ENCODE measurements at places on chromosomes 1 and 21.

DNA sequence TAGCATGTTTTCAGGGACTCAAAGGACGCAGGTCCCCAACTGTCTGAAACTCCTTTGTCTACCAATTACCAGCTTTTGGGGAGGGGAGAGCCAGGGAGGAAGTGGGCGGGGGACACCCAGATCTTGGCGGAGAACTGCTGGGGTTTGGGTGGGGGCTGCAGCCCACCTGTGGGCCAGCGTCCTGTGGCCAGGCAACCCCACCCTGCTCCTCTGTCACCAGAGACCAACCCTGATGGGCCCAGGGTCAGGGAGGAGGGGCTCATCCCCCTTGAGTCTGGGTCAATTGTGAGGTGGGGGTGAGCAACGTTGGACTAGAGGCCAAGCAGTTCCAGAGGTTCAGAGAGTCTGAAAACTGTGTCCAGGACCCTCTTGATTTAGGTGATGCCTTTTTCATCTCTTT lies 96.1 kb upstream of the TARDBP start:
- DNase-seq: no peak

DNA sequence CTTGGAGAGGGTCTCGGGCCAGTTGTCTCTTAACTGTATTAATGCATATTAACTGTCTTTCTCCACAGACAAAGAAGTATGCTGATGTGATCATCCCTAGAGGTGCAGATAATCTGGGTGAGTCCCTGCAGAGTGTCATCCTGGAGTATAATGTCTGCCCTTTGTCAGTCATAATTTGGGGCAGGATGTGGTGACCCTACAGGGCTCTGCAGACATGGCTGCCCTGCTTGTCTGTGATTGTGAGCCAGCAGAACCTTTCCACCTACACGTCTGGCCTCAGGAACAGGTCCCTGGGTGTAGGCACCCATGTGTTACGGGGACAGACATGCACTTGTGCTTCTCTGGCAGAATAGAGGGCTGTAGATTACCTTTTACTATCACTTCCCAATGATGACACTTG lies 78.4 kb downstream of the UCK2 start:
- DNase-seq: no peak

DNA sequence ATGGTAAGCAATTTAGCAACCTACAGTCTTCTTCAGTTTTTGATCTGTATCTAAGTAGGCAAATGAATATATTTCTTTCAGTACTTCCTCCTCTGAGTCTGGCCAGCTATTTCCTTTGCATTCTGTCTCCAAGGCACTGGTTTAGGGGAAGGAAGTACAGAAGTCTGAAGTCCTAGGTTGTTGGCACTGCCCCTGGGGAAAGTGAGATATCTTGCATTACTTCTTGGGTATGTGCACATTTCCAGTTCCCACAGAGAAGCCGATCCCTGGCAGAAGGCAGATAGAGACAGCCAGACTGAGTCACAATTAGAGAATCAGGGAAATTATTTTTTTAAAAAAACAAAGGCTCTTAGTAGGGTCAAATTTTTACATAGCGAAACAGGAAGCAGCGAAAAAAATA lies 98.8 kb downstream of the RASAL2 start:
- peak; percentile 78 for DNase-seq

- no peak for DNase-seq
Measured at GRCh38 chr1:100051893-100052292, 80.8 kb downstream of the SASS6 start.

DNA sequence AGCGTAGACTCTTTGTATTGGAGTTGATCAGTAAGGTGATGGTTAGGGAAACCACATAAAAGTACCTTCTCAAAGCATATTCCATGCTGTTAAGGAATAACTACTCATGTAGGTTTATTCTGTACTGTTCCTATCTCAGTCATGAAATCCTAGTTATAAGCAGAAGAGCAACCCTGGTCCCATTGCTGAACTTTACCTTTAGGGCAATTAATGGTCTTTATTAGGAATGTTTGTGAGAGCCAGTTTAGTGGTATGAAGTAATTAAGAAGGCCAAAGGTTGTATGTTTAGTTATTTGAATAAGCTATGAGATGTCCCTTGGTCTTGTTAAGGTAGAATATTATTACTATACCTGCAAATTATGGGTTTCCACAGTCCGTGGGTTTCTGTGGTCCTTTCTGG lies 44.0 kb downstream of the ACP6 start:
- no peak for DNase-seq

- peak; percentile 52 for DNase-seq
Measured at GRCh38 chr1:93878501-93878888, 511 bp downstream of the DNTTIP2 start.

GRCh38 chr1:152860129-152860528 lies 333 bp downstream of the LCE7A start:
- no peak for DNase-seq

DNA sequence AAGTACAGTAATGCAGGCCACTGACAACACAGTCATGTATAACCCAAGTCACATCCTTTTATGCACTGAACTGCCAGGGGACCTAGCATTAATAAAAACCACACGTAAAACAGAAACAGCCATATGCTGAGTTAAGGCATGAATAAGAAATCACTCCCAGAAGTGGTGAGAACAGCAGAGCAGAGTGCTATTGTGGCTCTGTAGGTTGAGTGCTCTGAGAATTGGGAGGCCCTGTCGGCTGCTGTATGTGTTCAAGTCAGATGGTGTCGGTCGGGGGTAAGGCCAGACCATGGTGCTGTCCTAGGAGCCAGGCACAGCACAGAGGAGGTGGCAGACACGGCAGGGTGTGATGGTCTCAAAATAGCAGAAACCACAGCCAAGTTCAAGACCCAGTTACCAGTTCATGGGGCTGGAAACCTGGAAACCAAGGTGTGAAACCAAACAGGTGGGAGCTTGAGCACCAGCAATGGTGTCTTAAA lies 126.6 kb upstream of the COA6 start:
- no peak for DNase-seq

- peak; percentile 51 for DNase-seq
Measured at GRCh38 chr1:81325397-81325796, 475.3 kb upstream of the ADGRL2 start.

DNA sequence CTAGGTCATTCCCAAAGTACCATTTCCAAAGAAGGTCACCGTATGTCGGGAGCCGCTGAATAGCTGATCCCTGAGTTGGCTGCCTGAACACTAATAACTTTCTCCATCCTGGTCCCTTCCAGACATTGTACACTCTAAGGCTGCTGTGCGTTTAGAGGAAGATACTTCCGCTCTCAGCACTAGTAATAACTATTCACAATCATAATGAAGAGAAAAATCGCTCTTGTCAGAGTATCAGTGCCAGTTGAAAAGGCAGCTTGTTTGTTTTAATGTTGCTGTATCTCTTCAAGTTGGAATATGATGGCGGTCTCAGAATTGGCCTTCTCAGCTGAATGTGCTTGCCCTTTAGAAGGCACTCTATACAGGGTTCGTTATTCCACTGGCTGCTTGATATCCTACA lies 43.5 kb downstream of the TGFB2 start:
- DNase-seq: no peak

DNA sequence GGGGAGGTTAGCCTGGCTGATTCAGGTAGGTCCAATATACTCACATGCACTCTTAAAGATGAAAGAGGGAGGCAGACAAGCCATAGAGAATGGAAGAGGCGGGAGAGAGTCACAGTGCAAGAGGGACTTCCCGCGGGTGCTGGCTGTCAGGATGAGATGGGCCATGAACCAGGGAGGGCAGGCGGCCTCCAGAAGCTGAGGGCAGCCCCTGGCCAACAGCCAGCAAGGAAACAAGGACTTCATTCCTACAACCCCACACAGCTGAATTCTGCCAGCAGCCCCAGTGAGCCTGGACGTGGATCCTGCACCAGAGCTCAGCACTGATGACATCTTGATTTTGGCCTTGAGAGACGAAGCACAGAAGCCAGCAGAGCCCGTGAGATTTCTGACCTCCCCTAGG lies 15.1 kb upstream of the B3GALT5 start:
- no peak for DNase-seq

- no peak for DNase-seq
Measured at GRCh38 chr1:33561576-33561975, 89.1 kb downstream of the ZSCAN20 start.

- DNase-seq: no peak
Measured at GRCh38 chr21:41228006-41228370, 60.0 kb downstream of the BACE2 start.

- DNase-seq: no peak
Measured at GRCh38 chr1:46818591-46818990, 19.7 kb downstream of the CYP4B1 start.

DNA sequence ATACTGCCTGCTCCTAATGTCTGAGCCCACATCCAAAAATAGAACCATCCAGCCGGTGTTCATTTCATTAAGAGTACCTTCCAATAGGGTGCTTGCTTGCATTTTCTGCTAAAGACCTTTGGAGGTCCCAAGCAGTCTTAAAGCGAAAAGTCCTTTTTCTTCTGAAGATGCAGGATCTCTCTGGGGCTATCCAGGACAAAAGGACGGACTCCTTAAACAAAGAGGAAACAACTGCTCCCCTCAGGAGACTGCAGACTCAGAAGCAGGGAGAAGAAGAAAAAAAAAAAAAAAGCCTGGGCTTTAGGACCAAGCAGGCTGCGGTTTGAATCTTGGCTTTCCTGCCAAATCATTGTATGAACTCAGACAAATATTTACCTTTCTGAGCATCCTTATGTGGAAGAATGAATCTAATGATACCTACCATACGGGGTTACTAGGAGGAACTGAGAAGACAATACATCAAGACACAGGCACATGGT lies 204.0 kb downstream of the PLPP3 start:
- DNase-seq: no peak

DNA sequence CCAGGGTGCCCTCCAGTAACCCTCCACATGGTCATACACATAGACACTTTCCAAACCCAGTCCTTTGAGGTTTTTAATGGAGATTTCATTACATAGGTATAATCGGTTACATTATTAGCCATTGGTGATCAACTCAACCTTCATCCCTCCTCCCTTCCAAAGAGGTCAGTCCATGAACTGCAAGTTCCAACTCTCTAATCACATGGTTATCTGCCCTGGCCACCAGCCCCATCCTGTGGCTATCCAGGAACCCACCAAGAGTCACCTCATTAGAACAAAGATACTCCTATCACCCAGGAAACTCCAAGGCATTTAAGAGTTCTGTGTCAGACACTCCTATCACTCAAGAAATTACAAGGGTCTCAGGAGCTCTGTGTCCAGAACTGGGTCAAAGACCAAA lies 12.2 kb downstream of the ATP1A4 start:
- no peak for DNase-seq

GRCh38 chr1:25760871-25761270 lies 39.1 kb upstream of the SELENON start:
- no peak for DNase-seq

DNA sequence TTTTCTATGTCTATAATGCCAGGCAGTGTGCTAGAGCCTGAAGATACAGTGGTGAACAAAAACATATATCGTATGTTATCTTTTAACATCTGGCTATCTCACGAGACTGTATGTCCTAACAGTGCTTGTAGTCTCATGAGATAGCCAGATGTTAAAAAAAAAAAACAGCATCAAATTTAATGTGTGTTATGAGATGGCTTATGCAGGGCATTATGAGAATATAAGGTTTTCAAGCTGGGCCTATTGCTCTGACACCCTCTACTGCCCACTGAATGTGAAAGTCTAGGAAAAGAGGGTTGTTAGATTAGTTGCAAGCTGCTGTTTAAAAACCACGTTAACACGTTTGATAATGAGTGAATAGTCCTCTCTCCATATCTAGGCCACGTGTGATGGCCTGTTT lies 109.8 kb downstream of the CACHD1 start:
- DNase-seq: no peak

- DNase-seq: no peak
Measured at GRCh38 chr1:226066415-226067078, 4.0 kb downstream of the H3-3A start.

GRCh38 chr1:245679821-245680780 lies 525.3 kb downstream of the KIF26B start:
- DNase-seq: no peak

- DNase-seq: no peak
Measured at GRCh38 chr1:207085887-207086286, 2.8 kb upstream of the C4BPB start.

GRCh38 chr1:33660244-33660643 lies 187.8 kb downstream of the ZSCAN20 start:
- DNase-seq: no peak

- no peak for DNase-seq
Measured at GRCh38 chr1:182441719-182442118, 8.2 kb upstream of the RGSL1 start.

- peak; percentile 49 for DNase-seq
Measured at GRCh38 chr1:22142315-22143064, 407 bp downstream of the WNT4 start.

DNA sequence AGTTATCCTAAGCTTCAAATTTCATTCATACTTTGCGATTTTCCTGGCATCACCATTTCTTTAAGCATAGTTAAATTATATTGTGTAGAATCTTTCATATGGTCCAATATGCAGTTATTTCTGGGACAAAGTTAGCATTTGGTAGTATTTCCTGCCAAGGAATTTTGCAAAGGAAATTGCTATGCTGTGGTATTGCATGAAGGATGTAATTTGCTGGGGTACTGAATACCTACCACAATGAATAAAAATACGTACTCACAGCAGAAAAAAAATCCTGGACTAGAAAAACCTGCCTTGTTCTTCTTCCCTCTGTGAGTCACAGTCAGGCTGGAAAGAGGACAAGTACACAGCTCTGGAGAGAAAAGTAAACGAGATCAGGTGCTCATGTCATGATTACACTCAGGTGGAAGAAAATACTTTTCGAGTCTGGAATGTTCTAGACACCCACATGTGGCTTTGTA lies 241.2 kb downstream of the PTBP2 start:
- no peak for DNase-seq

- no peak for DNase-seq
Measured at GRCh38 chr1:11407301-11407994, 71.5 kb upstream of the DISP3 start.

DNA sequence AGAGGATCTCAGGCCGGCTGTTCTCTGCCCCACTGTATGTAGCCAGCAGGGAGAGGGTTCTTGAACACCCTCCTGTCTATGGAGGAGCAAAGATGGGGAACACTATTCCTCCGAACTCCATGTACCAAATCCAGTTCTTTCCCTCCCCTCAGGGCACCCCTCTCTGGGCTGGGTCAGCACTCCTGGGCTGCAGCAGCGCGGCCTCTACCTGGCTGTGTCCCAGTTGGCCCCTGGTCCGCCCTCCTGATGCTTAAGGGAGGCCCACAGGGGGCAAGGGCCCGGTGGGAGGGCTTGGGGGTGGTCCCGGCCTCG lies 471 bp upstream of the ADPRS start:
- no peak for DNase-seq

GRCh38 chr1:94006604-94007003 lies 97.4 kb upstream of the GCLM start:
- no peak for DNase-seq

- DNase-seq: no peak
Measured at GRCh38 chr21:15999741-16000140, 270.0 kb downstream of the USP25 start.

GRCh38 chr1:214492401-214493075 lies 58.9 kb downstream of the PTPN14 start:
- no peak for DNase-seq

GRCh38 chr1:89884718-89885596 lies 64.1 kb downstream of the LRRC8D start:
- DNase-seq: no peak

Data from body of pancreas (tissue), 4 donors.